HFFc6 (cell line): ENCODE measurements at places on chromosomes 3 and 15. TPM values are rescaled to one million over a fixed set of nuclear protein-coding genes. Genes with fewer than 3 reads are reported as not detected.

GPR87 gene
- total RNA-seq, result not detected in 3 replicates

TRIM42 gene
- not detected in 3 replicates for total RNA-seq

TMC3 gene
- total RNA-seq, result not detected in 2 replicates

CHRNA3 gene
- total RNA-seq, result not detected in 3 replicates

HIGD2B gene
- total RNA-seq, result not detected in 3 replicates

SLTM gene
- total RNA-seq, result 38.0 to 45.3 TPM (median 45.1 TPM) in 3 replicates

CPA3 gene
- 0.34 and 1.5 TPM in 2 replicates for total RNA-seq

SLC51A gene
- total RNA-seq, result not detected in 3 replicates

ST8SIA2 gene
- not detected in 3 replicates for total RNA-seq

BUB1B gene
- total RNA-seq, result 15.7 to 29.6 TPM (median 29.1 TPM) in 3 replicates

DNAH12 gene
- 0.03 and 0.06 TPM in 2 replicates for total RNA-seq

SCAANT1 gene
- not detected in 3 replicates for total RNA-seq

KIF7 gene
- total RNA-seq, result 25.1 to 26.5 TPM (median 26.1 TPM) in 3 replicates

DOCK3 gene
- total RNA-seq, result 0.14 to 0.18 TPM (median 0.15 TPM) in 3 replicates

GCNT3 gene
- total RNA-seq, result not detected in 3 replicates

FHIT gene
- not detected in 3 replicates for total RNA-seq

IMPG2 gene
- 0.07 to 0.08 TPM (median 0.07 TPM) in 3 replicates for total RNA-seq

CELSR3 gene
- total RNA-seq, result 1.6 to 3.6 TPM (median 1.9 TPM) in 3 replicates

SNURF gene
- total RNA-seq, result 12.4 to 25.8 TPM (median 12.7 TPM) in 3 replicates

C3orf18 gene
- 13.1 to 16.1 TPM (median 14.5 TPM) in 3 replicates for total RNA-seq

RAB6B gene
- 2.0 to 6.3 TPM (median 5.3 TPM) in 3 replicates for total RNA-seq

DPPA2 gene
- total RNA-seq, result not detected in 3 replicates

BOC gene
- 8.2 to 13.2 TPM (median 8.6 TPM) in 3 replicates for total RNA-seq

PIGZ gene
- 4.3 to 4.6 TPM (median 4.3 TPM) in 3 replicates for total RNA-seq

GOLGA8S gene
- total RNA-seq, result 0.08 TPM in 1 of 3 replicates, not detected in the others

SLC12A8 gene
- total RNA-seq, result 2.1 to 3.9 TPM (median 2.5 TPM) in 3 replicates

CSK gene
- 48.8 to 62.1 TPM (median 50.0 TPM) in 3 replicates for total RNA-seq

CSTA gene
- 0.30 to 0.52 TPM in 2 of 3 replicates, not detected in the other for total RNA-seq

TBCCD1 gene
- total RNA-seq, result 4.8 and 5.5 TPM in 2 replicates

CACNA2D2 gene
- not detected in 3 replicates for total RNA-seq

SIDT1 gene
- total RNA-seq, result not detected in 3 replicates

C2CD4B gene
- total RNA-seq, result not detected in 3 replicates

RAD51 gene
- 8.2 to 17.4 TPM (median 11.9 TPM) in 3 replicates for total RNA-seq
